CD4-positive, alpha-beta memory T cell (primary cell): ENCODE measurements at places on chromosomes 2 and 18.

DNA sequence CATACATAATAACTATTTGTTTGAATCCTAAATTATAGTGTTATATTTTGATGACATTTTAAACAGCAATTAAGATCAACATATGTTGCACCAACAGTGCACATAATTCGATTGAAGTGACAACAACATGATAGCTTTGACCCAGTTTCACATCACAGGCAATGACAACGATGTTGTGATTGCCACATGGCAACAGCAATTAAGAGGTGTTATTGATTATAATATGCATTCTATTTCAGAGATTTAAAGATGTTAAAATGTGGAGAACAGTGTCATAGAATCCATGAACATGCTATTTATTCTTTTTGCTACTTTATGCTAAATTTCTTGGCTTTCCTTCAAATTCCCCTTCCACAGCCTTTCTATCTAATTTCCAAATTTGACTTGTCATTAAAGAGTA is 68.3 kb upstream of the STAT1 start:
- DNase-seq = no peak

DNA sequence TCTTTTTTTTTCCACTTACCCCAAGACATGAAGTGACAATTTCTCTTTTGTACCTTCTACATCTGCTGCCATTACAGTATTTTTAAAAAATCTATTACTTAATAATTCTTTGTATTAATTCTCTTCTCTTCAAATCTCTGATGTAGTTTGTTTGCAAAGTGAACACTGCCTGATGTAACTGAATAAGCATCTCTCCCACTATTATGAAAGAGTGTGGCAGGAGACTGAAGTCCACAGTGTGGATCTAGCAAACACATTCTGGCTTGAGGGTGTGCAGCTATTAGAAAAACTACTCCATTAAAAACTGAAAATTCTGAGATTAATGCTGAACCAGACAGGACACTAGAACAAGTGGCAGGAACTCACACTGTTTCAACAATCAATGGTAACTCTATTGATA is 5.0 kb upstream of the SERPINB8 start:
- no peak for DNase-seq

DNA sequence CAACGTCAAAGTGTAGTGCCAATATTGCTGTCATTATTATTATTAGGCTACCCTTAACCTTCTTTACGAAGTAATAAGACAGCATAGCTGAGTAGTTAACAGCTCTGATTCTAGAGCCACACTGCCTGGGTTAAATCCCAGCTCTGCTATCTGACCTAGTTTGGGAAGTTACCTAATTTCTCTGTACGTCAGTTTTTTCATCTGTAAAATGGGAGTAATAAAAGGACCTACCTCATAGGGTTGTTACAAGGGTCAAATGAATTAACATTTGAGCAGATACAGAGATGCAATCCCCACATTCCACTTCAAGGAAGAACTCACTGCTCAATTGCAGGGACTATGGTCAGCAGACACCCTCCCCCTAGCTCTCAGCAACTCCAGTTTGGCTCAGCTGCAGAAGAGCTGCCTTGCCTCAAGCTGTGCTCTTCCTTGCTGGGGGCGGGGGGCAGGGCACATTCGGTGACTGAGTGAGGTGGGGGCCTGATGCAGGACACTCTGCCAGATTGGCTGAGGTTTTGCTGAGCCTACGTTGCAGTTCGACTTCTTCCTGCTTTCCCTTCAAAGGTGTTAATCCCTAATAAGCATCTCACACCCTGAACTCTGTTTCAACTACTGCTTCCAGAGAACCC is 11.0 kb upstream of the LGALSL start:
- DNase-seq = no peak

- DNase-seq = no peak
These were observed 1.5 kb upstream of the OST4 start for GRCh38 chr2:27072920-27073319.

DNA sequence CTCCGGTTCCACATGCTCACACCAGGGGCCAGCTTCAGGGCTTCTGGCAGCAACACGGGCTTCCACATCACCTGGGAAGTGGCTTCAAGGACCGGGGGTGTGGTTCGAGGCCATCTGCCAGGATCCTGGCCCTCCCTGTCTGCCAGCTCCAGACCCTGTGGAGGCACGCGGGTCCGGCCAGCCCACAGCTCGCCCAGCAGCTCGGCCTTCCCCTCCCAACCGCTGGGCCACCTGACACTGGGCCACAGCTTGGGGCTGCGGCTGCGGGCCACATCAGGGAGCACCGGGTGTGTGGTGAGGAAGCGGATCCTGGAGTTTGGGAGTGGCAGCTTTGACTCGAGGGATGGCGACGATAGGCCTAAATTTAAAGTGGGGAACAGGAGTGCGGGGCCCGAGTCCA is 7.0 kb downstream of the C2orf81 start:
- DNase-seq = no peak

- DNase-seq = no peak
These were observed 11.9 kb downstream of the ZNF407 start for GRCh38 chr18:74609535-74609934.

GRCh38 chr2:138550172-138550571 is 48.6 kb downstream of the SPOPL start:
- no peak for DNase-seq

DNA sequence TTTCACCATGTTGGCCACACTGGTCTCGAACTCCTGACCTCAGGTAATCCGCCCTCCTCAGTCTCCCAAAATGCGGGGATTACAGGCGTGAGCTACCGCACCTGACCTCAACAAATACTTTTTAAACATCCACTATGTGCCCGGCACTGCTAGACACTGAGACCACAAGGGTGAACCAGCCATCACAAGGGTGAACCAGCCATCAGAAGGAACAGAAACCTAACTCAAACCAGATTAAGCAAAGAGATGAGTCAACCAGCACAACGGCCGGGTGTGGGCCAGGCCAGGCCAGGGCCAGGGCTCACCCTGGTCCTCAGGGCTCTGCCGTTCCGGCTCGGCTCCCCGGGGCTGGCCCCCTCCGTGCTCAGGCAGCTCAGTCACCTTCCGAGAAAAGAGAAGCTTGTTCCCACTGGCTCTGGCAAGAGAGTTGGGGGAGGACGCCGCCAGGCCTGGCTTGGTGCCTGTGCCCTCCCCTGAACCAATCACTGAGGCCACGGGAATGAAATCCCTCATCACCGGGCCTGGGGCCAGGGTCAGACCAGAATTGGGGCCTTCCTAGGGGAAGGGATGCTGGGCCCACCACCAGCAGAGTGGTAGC is 4.4 kb downstream of the TEX44 start:
- DNase-seq = no peak

- DNase-seq = no peak
These were observed 52.9 kb downstream of the SLC9A2 start for GRCh38 chr2:102672107-102672776.

DNA sequence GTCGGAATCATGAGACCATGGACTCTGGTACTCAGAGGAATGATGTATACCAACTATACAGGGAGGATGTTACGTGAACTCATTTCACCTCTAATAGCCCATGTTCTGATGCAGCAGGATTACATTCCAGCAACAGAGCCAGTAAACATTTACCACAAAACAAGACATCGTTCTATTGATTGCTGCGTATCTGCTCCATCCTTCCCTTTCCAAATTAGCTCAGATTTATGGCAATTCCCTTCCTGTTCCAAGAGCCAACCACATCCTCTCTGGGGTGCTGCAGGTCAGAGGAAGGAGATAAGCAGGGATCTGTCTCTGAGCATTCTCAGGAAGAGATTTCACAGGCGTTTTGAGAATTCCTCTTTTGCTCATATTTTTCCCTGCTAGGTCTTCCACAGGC is 98.3 kb downstream of the KLF7 start:
- DNase-seq = no peak

DNA sequence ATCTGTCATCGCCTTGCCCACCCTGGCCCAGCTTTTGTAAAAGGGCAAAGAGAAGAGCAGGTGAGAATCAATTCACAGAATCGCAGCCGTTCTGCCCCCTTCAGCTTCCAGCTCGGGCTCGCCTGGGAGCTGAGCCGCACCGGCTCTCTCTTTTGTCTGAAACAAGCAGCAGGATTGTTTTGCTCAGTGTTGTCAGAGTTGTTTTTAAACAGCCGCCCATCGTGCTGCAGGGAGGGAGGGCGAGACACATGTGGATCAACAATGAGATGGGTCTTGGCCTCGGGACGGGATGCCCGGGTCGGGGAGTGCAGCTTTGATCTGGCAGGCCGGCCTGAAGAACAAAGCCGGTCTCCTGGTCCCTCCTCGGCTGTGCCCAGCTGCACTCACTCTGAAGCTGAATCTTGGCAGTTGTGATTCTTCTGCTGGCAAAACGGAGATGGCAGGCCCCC is 39.7 kb upstream of the HDAC4 start:
- DNase-seq = no peak

GRCh38 chr2:161681046-161681445 is 56.8 kb downstream of the SLC4A10 start:
- no peak for DNase-seq

DNA sequence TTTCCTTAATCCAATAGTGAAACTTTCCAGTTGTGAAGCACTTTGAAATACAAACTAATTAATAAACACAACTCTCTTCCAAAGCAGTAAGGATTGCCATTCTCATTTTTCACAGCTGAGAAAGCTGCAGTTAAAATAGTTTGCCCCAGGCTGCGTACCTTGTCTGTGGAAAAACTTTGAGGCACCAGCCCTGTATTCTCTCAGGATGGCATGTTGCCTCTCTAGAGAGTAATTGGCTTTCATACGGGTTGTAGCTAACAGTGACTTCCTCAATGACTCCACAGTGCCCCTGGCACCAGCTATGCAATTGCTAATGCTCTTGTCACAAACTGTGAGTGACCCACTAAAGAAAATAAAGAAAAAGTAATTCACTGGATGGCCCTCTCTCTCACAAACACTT is 345.7 kb downstream of the MTX2 start:
- no peak for DNase-seq

- no peak for DNase-seq
These were observed 138.5 kb downstream of the MEIS1 start for GRCh38 chr2:66573416-66573815.

DNA sequence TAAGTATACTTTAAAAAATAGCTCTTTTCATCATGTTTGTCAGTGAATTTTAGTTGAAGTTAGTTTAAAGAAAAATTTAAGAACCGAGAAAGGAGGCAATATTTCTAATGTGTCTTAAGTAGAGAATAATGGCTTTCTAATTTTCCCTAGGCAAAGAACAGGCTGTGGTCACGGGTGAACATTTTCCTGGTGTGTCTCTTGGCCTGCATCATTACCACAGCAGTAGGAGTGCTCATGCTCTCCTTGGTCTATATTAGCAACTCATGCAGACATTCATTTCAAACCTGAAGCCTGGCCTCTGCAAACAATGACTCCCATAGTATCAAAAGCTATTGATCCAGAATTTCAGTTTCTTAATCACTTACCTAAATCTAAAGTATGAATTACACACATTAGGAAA is 57.4 kb downstream of the C18orf54 start:
- no peak for DNase-seq

DNA sequence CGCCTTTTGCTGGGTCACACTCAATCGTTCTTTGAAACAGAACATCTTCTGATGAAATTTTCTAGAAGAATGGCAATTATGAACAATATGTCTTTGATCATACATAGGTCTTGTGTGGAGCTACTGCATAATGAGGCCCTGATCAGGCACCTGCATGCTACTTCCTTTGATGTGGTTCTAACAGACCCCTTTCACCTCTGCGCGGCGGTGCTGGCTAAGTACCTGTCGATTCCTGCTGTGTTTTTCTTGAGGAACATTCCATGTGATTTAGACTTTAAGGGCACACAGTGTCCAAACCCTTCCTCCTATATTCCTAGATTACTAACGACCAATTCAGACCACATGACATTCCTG is 532 bp downstream of the UGT1A5 start:
- no peak for DNase-seq
